Left renal pelvis (tissue), 4 donors: ENCODE measurements at places on chromosomes 13 and 19.

DNA sequence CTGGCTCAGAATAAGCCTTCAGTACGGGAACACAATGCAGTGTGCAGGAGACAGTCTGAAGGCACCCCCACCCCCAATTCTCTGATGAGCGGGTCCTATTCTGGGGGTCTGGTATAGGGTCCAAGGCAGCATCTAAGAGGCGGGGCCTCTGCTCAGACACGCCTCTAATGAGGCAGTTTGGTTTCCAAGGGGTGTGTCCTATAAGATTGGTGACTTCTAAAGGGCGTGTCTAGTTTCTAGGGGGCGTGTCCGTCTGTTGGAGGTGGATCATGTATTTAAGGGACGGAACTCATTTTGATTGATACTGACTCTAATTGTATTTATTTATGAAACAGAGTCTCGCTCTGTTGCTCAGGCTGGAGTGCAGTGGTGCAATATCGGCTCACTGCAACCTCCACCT, 8.7 kb downstream of the FIZ1 start:
- no peak for DNase-seq

DNA sequence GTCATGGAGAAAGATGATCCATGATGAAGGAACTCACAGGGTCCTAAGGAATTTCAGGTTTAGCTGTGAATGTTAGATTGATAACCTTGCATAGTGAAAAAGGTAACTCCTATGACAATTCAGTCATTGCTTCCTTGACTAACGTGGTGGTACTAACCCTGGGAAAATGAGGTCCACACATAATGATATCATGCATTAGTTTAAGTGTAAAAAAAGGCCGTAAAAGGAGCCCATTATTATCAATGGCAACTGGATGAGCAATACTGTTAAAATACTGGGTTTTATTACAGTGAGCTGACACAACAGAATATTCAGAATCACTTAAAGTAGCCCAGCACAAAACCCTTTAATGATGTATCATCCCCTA, 515.4 kb downstream of the DCT start:
- DNase-seq = no peak

DNA sequence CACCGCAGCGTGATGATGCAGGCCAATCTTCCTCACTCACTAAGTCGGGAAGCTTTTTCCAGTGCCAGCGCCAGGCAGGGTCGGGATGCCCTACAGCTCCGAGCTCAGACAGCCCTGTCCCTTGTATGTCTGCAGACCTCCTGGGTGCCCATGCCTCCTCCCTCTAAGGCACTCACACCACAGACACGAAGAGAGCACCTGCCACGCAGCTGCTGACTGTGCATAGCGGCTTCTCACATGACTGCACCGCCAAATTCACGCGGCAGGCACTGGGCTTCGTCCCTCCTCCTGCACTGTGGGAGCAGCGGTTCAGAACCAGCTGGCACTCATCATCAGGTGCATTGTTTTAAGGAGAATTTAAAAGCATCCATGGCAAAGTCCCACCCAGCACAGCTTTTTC, 88.1 kb downstream of the SLC7A1 start:
- DNase-seq = no peak

- no peak for DNase-seq
These were observed 189.7 kb downstream of the ENOX1 start for GRCh38 chr13:43596924-43597598.

- no peak for DNase-seq
These were observed 105.9 kb upstream of the GJB6 start for GRCh38 chr13:20337884-20338551.

- no peak for DNase-seq
These were observed 9.2 kb upstream of the GMIP start for GRCh38 chr19:19652482-19653295.

- DNase-seq = no peak
These were observed 11.7 kb downstream of the UGGT2 start for GRCh38 chr13:96041326-96042110.

GRCh38 chr13:102707467-102707866, 12.6 kb upstream of the METTL21C start:
- DNase-seq = no peak

DNA sequence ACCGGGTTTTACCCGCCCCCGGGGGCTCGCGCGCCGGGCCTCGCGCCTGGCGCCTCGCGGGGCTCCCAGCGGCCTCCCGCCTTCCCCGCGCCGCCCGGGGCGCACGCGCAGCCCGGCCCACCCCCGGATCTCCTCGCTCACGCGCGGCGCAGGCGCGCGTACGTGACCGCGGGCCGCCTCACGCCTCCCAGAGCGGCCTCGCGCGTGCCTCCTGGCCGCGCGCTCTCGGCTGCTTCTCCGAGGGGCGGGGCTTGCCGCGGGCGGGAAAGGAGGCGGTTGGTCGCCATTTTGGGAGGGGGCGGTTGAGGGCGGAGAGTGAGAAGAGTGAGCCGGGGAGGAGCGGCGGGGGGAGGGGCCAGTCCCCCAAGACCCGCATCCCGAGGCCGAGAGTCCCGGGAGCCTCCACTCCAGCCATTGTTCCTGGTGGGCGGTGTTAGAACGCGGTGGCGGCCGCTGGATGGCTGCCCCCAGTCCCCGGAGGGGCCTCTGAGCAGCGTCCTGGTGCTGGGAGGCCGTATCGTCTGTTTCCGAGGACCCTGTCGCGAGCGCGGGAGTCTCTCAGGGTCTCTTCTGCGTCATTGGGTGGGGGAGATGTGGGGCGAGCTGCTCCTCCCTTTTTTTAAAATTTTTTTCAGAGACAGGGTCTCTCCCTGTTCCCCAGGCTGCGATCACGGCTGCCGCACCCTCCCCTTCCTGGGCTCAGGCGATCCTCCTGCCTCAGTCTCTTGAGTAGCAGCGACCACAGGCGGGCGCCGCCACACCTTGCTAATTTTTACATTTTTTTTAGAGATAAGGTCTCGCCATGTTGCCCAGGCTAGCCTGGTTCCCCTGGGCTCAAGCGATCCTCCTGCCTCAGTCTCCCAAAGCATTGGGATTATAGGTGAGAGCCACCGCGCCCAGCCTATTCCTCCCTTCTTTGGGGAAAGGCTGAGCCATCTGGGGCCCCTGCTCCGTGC, at the start of gene ZNF541:
TSS of gene ZNF541 (minus strand) at position 78 of the 956 bp plus-strand sequence. CDS start 17,292 bp downstream, outside the sequence.
- peak; percentile 24 for DNase-seq

DNA sequence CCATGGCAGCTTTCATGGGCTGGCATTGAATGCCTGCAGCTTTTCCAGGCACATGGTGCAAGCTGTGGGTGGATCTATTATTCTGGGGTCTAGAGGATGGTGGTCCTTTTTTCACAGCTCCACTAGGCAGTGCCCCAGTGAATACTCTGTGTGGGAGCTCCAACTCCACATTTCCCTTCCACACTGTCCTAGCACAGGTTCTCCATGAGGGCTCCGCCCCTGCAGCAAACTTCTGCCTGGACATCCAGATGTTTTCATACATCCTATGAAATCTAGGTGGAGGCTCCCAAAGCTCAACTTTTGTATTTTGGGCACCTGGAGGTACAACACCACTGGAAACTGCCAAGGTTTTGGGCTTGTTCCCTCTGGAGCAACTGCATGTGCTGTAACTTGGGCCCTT, 450.6 kb downstream of the LMO7 start:
- no peak for DNase-seq

GRCh38 chr13:76948149-76948548, at the start of gene ACOD1:
Gene ACOD1, plus strand, starts transcription at chr13:76948511. Its CDS starts 48 bp downstream, at chr13:76948559.
- no peak for DNase-seq

- DNase-seq = peak; percentile 12
These were observed 598.6 kb upstream of the PCDH20 start for GRCh38 chr13:62014299-62014698.

GRCh38 chr13:40940841-40941240, 78.3 kb downstream of the ELF1 start:
- no peak for DNase-seq

DNA sequence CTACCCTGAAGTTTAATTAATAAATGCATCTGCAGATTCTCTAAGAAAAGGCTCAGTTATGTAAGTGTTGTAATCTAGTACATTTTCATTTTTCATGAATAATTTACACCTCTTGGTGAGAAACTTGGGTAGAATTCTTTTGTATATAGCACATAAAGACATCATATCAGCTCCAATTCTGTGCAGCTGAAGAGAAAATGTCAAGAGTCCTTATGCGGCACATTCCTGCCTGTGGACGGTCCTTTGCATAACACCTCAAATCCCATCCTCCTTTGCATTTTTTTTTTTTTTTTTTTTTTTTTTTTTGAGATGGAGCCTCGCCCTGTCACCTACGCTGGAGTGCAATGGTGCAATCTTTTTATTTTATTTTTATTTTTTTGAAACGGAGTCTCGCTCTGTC, 60.2 kb upstream of the RAP2A start:
- DNase-seq = no peak

DNA sequence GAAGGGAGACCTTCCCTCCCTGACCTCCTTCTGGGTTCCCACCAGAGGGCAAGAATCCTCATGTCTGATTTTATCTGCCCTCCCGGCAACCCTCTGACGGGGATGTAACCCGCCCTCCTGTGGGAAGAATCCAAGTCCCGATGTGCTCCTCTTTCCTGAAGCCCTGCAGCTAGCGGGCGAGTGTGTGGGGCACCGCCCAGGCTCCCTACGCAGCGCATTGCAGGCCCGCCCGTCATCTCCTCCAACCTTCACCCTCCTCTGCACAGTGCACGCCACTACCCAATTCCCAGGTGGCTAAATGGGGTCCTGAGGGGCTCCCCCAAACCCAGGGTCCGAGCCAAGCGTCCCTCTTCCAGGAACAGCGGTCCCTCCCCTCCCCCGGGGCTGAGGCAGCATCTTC, 7.3 kb downstream of the LAIR1 start:
- DNase-seq = no peak

- DNase-seq = no peak
These were observed 159.1 kb downstream of the DLEU7 start for GRCh38 chr13:50684366-50684765.

DNA sequence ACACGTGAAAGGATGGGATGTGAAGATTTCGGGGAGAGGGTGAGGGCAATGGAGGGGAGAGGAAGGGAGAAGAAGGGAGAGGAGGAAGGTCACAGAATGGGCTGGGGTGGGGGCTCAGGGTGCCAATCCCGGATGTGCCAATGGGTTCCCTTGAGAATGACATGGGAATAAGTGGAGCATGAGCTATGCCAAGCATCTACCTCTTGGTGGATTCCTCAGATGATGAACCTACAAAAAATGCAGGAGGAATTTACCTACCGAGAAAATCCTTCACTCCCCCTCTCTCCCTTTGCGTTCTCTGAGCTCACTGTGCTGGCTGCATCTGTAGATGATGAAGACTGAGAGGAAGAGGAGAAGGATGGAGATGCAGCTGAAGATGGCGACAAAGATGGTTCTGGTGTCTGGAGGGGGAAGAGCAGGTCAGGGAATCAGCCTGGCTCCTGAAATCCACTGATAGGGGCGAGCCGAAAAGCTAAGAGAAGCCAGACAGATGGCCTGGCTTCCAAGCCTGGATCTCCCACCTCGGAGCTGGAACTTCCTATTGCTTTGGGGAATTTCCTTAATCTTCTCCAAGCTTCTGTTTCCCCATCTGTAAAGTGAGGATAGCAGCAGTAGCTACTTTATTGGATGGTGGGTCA, 21.6 kb downstream of the VSTM1 start:
- no peak for DNase-seq

- DNase-seq = no peak
These were observed 18.6 kb downstream of the NDUFB7 start for GRCh38 chr19:14553042-14553938.

- DNase-seq = no peak
These were observed 9.2 kb upstream of the UBAC2 start for GRCh38 chr13:99191336-99191899.

DNA sequence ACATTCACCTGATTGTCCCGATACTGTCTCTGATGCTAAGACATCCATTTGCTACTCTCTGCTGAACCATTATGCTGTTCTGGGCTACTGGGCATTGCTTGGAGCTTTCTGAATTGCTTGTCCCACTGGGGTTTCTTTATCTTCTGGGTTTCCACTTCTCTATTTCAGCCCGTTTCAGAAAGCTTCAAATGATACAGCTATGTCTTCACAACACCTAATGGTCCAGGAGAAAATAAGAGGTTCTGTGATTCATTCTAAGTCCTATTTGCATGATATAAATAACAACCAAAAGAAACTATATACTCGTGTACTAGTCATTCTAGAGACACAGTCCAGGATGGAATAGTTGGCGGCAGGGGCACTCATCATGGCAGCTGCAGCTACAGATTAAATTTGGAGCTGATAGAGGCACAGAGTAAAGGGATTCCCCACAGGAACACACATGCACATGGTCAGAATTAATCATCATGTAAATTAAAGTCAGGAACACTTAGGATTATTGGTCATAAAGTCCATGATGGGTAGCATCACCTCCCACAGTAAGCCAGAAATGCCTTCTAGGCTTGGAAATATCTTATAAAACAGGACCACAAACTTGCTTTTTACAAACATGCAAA, 33.3 kb upstream of the SCEL start:
- DNase-seq = no peak

GRCh38 chr19:56995303-56995702, 124.5 kb upstream of the USP29 start:
- DNase-seq = no peak

GRCh38 chr13:110560601-110561343, 750 bp downstream of the RAB20 start:
- no peak for DNase-seq

GRCh38 chr19:58355215-58355796, 2.0 kb upstream of the A1BG start:
- no peak for DNase-seq

DNA sequence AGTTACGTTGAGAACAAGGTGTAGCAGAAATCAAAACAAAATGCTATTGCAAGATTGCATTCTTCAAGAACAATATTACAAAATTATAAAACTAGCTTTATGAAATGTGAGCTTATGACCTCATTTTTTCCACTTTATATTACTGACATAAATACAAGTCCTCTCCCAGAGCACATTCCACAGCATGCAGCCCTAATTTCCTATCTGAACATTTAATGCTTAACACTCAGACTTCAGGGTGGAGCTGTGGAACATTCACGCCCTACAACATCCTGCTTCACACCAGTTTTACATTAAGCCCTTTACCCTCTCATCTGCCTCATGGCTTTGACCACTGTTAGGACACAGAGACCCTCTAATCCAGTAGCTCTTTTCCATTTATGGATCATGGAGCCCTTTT, 65.5 kb downstream of the EPSTI1 start:
- DNase-seq = no peak

GRCh38 chr13:68380041-68380973, 1150.2 kb upstream of the PCDH9 start:
- no peak for DNase-seq

- no peak for DNase-seq
These were observed 2.5 kb downstream of the PCDH8 start for GRCh38 chr13:52845766-52846566.

- no peak for DNase-seq
These were observed 68.3 kb downstream of the ATP8A2 start for GRCh38 chr13:25440061-25440460.

GRCh38 chr13:46121597-46122163, 16.8 kb upstream of the CPB2 start:
- DNase-seq = no peak

DNA sequence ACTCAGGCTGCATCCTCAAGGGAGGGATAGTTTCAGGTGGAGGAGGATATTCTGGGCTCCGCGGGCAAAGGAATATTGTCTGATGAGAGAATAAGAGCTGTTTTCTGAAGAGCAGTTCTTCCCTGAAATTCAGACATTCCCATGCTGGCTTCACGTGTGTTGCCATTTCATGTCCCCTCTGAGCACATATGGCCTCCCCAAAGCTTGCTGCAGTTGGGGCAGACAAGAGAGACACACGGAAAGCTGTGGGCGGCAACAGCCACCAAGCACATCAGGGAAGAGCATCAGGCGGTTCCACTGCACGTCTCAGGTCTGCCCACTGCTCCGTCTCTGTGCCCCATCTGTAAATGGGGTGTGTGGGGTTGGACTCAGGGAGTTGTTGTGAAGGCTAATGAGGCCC, 247.5 kb upstream of the TSHZ3 start:
- DNase-seq = no peak

GRCh38 chr13:23146811-23147625, 33.8 kb upstream of the SGCG start:
- no peak for DNase-seq

- no peak for DNase-seq
These were observed 17.3 kb downstream of the HMGB1 start for GRCh38 chr13:30448441-30448840.
